ENCODE measurements at places on chromosomes 6 and 20.

GRCh38 chr6:10414756-10415616 lies at the start of gene TFAP2A:
Gene TFAP2A (minus strand): TSS chr6:10415074. CDS start chr6:10414991, 83 bp downstream.
- no peak for DNase-seq

DNA sequence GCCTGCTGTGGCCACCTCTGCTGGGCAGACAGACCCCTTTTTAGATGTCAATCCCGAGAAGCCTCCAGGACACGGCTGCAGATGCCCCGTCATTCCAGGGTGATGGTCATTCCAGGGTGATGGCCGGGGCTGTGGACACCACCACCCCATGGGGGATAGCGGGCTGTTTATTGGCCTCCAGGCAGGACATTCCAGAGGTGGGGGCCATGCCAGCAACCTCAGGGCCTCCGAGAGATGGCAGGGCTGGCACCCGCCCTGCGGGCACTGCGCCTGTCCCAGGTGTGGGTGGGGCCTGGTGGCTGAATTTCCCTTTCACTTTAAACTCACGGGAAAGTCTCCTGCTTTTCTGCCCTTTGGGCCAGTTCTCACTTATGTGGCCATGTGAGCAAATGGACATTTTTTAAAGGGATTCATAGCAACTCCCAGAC lies 14.5 kb downstream of the COL9A3 start:
- no peak for DNase-seq

- no peak for DNase-seq
Observed at GRCh38 chr6:17454316-17455005, 61.1 kb downstream of the CAP2 start.

- peak; percentile 55 for DNase-seq
Observed at GRCh38 chr6:31010393-31011060, at the start of gene MUC22. Gene MUC22 (plus strand): TSS chr6:31010474. CDS start chr6:31010707, 233 bp downstream.

- DNase-seq: no peak
Observed at GRCh38 chr20:19924255-19924654, 92.9 kb upstream of the NAA20 start.

DNA sequence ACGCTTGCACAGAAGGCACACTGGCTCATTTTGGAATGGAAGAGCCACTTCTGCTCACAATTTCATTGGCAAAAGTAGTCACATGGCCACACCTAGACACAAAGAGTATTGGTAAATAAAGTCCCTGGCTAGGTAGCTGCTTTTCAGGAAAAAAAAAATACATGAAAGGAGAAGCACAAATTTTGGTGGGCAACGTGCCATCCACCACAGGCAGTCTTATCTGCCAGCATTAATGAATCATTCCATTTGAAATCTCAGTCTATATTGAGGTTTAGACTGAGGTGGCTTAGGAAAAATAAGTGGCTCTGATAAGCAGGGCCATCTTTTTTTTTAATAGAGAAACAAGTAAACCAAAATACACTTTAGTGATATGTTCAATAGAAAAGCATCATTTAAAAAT lies 44.3 kb downstream of the ADGRB3 start:
- DNase-seq: no peak

DNA sequence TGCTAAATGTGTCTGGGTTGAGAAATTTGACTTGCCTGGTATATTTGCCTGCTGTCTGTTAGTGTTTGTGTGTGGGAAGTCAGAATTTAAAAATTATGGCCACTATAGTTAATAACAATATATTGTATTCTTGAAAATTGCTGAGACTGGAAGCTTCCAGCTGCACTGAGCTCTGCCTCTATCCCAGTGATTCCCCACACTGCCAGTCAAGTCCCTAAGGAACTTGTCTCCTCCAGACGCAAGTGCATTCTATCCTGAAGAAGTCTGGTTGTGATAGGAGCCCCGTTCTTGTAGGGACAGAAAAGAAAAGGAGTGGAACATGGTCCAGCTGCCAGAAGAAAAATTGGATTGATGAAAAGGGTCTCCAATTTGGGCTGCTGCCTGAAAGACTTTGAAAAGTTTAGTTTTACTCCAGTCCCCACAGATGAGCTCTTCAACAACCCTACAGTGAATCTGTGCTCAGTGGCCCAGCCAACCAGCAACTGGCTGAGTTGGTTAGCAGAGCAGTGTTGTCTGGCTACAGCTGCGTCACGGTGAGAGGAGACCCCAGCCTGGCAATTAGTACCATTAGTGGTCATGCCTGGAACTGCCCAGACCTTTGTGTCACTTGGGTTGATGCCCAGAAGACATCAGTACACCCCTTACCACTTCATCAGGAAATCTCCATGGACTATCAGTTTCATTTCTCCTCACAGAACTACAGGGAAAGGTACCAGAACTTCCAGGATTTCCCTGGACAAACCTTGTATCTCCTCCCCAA lies 183.1 kb upstream of the MCHR2 start:
- DNase-seq: no peak

GRCh38 chr6:1787894-1788293 lies 178.2 kb downstream of the FOXC1 start:
- no peak for DNase-seq

GRCh38 chr6:152598421-152598820 lies 38.7 kb downstream of the SYNE1 start:
- no peak for DNase-seq

GRCh38 chr6:14456941-14457340 lies 339.4 kb downstream of the CD83 start:
- DNase-seq: no peak

GRCh38 chr20:2273634-2274302 lies 22.0 kb upstream of the TGM3 start:
- no peak for DNase-seq

DNA sequence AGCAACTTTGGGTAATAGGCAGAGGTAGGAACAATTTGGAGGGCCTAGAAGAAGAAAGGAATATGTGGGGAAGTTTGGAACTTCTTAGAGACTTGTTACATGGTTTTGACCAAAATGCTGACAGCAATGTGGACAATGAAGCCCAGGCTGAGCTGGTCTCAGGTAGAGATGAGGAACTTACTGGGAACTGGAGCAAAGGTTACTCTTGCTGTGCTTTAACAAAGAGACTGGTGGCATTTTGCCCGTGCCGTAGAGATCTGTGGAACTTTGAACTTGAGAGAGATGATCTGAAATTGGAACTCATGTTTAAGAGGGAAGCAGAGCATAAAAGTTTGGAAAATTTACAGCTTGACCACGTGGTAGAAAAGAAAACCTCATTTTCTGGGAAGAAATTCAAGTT lies 28.3 kb upstream of the TMEM200A start:
- DNase-seq: no peak

DNA sequence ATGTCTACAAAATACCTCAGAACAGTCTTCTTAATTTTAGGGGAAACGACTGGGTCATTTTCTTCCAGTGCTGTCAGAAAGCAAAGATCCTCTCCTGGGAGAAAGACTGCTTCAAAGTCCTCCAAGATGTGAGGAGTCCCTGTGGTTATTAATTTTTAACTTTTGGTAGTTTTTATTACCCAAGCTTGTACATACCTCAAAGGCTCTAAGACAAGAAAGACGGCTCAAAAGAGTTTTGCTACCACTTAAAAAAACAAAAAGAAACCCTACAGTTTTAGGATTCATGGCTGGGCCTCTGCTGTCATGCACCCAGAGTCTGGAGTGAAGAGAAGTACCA lies 56.1 kb upstream of the APCDD1L start:
- no peak for DNase-seq

DNA sequence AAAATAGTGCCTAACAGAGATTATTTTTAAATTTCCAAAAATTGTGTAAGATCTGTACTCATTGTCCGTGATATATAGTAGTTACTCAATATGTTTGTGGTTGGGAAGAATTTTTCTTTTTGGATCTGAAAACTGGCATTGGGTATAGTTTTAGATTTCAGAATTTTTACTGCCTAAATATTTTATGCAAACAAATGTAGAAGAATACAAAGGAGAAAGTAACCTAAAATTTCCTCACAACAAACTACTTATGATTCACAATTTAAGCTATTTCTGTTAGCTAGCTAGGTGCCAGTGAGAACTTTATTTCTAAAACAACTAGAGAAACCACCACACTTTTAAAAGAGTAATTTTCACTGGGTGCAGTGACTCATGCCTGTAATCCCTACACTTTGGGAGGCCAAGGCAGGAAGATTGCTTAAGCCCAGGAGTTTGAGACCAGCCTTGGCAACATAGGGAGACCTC lies 38.8 kb downstream of the SESN1 start:
- DNase-seq: no peak

DNA sequence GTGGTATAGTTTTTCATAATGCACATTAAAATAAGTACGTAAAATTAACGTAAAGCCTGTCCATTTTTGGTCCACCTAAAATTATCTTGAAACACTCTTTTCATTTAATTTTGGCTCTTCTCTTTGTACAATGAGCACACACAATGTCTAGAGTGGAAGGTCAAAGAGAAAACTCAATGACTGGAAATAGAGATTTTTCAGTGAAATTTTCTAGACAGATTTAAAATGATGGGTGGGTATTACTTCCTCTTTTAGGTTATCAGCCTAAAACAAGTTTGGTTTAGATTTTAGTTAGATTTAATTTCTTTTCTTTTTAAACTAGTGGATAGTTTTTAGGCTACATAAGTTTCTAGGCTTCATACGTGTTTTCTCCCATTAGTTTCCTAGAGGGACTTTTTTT lies 24.9 kb downstream of the DSE start:
- no peak for DNase-seq

DNA sequence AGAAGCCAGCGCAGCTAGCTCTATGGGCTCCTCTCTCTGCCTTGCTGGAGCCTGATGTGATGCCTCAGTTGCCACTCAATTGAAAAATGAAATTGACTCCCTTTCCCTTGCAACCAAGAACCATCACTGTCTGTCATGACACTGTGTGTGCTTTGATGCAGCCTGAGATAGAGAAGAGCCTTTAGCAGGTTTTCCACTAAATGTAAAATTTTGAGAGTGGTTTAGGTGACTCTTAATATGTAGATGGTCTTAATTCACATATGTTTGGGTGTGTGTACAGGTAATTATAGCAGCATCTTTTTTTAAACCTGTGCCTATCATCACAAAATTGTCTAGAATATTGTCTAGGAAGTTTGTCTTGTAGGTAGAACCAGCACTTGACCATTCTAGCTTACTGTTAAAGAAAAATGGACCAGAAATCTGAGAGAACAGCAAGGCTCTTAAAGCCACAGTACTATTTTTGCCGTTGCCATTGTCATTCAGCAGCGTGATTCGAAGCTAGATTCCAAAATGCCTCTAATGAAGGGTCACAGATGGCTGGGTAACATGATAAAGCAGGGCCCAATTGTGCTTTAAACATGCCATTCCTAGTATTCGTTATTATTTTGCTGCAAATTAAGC lies 1.3 kb downstream of the ARFGEF3 start:
- DNase-seq: no peak

DNA sequence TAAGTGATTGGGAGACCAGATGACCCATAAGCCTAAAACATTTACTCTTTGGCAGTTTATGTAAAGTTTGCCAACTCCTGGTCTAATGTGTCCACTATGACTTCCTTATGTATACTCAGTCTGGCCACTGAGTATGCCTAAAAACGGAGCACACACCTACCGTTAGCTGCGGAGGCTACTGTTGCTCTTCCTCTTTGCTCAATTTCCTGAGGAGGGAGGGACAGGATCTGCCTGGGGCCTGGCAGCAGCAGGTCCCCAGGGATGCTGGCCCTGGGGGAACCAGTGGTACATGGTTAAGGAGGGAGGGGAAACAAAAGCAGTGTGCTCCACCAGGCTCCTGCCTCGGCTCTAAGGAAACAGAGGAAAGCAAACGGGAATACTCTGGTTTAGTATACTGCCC lies 113.5 kb downstream of the CDYL start:
- DNase-seq: no peak

DNA sequence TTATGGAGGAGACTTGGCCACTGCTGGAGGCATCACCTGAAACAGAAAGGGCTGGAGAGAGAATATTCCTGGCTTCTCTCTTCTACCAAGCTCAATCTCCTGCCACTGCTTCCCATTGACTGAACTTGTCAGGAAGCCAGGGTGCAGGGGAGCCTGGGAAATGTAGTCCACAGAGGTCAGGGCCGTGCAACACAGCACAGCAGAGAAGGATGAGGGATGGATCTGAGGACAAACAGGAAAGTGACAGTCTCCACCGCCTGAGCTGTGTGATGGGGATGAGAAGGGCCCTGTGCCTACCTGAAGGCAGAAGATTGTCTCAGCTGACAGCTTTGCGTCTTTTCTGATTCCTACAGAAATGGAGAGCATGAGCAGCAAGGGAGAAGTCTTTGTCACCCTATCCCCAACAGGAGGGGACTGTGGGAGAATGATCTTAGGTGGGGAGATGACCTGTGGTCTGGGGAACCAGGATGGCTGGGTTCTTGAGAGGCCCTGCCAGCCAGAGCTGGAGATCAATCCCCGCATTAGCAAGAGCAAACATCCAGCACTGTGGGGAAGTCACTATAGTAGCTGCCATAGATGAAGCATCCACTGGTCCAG lies 114.2 kb downstream of the SNX5 start:
- DNase-seq: no peak

- peak; percentile 78 for DNase-seq
Observed at GRCh38 chr6:15628499-15629131, 34.2 kb downstream of the DTNBP1 start.

DNA sequence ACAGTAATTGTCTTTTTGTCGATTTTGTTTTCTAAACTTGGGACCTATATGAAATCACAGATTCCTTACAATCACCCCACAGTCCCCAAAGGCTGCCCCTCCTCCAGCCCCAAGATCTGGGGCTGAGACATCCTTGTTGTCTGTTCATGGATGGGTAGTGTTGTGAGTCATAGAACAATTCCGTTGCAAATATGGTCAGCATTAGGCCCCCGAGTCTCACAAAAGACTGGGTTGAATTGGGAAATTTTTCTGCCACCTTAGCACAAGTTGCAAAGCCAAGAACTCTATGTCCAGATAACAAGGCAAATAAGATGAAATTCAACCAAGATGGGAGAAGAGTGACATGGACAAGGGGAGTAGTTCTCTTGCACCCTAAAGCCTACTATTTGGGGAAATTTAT lies 10.5 kb upstream of the TAB2 start:
- no peak for DNase-seq

DNA sequence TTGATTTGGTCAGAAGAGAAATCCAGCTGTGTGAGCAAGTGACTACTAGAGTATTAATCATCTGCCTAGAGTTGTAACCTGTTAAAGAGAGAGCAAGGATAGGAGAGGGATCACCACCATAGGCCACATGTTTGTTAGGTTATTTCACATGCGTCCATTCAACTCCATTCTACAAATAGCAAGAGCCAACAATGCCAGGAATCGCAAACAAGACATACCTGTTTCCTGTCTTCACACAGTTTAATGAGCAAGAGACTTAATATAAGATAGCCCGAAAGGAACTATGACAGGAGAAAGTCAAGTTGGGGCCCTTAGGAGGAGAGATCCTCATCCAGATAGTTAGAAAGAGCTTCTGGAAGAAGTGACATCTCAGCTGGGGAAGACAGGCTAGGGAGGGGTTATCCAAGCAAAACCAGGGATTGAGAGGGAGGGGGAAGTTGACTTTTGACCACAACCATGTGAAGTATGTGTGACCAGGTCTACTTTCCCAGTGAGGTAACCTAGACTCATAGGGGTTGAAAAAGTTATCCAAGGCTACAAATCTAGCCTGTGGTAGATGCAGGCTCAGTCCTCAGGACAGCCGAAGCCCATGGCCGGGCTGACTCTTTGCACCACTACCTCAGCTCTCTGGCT lies 147.4 kb downstream of the ALDH8A1 start:
- DNase-seq: no peak

GRCh38 chr20:44736170-44737021 lies 9.3 kb upstream of the KCNK15 start:
- DNase-seq: peak; percentile 49

Data from activated naive CD4-positive, alpha-beta T cell treated with anti-CD3 and anti-CD28 coated beads for 36 hours (primary cell).